ENCODE measurements at places on chromosomes 3 and 15.

- DNase-seq: no peak
Measured at GRCh38 chr3:120404876-120405275, 45.9 kb downstream of the FSTL1 start.

- DNase-seq: no peak
Measured at GRCh38 chr15:31337352-31338031, 10.9 kb downstream of the KLF13 start.

DNA sequence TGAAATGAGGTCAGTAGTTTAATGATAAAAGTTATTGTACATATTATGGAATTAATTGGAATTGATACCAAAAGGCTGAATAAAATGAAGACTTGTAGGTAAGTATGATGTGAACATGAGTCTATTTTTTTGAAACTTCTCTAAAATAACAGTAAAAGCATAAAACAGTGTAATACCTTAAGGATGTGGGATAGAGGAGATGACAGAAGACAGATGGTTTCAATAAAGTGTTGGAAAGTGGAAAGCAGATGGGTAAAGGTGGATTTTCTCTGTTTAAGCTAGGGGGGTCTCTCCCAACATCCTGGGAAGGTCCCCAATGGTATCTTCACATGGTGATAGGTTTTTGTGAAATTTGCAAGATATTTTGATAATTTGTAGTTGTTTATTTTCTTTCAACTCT, 41.6 kb downstream of the GMPS start:
- DNase-seq: no peak

DNA sequence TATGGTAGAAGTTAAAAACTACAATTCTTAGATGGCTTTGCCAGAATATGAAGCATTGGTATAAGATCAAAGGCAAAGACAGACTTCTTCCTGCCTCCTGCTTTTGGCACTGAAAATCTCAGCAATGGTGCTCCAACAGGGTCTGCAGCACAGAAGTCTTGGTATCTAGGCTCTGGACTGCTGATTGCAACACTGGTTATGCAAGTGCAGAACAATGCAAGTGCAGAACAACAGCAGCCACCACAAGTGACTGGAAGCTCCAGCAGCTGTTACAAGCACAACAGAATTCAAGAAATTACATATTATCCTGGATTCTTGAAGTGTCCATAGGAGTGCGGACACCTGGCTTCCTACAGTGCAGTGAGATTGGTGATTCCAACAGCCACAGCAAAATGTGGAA, 33.7 kb downstream of the ZBTB20 start:
- DNase-seq: no peak

- no peak for DNase-seq
Measured at GRCh38 chr15:34993412-34993811, 5.3 kb upstream of the ZNF770 start.

DNA sequence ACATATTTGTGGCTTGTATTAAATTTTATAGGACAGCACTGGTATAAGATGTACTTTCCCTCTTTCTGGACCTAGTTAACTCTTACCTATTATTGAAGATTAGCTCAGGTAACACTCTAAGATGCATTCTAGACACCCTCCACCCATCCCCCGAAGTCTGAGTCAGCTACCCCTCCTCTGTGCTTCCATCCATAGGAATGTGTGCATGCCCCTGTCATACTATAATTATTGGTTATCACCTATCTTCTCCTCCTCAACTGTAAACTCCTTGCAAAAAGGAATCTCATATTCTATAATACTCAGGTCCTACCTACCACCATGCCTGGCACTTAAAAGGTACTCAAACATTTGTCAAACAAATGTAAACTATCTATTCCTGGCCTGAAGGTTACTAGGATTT, 3.0 kb downstream of the PEAK1 start:
- no peak for DNase-seq

GRCh38 chr3:146134348-146135117, 26.5 kb downstream of the PLOD2 start:
- DNase-seq: no peak

- no peak for DNase-seq
Measured at GRCh38 chr3:32487781-32488473, 14.7 kb downstream of the CMTM6 start.

- DNase-seq: no peak
Measured at GRCh38 chr3:77539014-77539413, 499.1 kb downstream of the ROBO2 start.

GRCh38 chr3:61451841-61452240, 109.5 kb upstream of the PTPRG start:
- no peak for DNase-seq

GRCh38 chr3:127670229-127670559, 2.6 kb upstream of the ABTB1 start:
- no peak for DNase-seq

DNA sequence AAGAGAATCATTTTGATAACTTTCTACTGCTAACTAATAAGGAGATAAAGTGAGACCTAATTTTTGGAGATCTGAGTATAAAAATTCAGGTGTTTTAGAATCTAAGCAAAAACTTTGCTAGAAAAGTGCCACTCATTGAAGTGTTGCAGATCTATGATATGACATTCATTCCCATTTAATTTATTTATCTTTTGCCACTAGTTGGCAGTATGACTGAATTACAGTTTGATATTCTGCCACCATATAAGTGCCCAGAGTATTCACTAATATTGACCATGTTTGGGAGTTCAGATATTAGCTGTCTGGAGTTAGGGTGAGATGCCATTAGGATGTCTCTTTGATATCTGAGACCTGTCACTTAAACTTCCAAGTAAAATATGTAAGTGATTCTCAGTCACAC, 251.3 kb upstream of the GBE1 start:
- no peak for DNase-seq

DNA sequence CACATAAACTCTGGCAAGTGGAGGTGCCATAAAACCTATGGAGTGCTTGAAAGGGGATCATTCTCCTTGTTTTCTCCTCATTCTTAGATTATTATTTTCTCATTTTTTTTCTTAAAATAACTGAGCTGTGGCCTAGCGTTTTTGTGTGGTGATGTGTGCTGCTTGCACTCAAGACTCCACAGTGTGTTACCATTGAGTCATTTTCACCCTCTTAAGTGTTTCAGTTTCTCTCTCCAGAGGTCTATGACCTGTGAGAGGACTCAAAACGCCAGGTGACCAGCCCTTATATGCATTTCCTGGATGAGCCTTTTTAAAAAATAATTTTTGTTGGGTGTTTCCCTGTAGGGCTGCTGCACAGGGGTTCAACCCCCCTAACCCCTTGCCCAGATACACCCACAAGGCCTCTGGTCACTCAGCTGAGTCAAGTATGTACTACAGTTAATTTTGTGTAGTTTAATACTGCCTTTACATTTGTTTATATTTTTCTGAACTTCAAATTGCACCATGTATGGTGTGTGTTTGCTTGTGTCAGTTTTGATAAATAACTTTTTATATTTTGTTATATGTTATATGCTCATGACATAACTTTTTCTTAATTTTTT, 15.4 kb upstream of the BTLA start:
- DNase-seq: no peak

- no peak for DNase-seq
Measured at GRCh38 chr3:71244153-71244825, 339.2 kb downstream of the FOXP1 start.

DNA sequence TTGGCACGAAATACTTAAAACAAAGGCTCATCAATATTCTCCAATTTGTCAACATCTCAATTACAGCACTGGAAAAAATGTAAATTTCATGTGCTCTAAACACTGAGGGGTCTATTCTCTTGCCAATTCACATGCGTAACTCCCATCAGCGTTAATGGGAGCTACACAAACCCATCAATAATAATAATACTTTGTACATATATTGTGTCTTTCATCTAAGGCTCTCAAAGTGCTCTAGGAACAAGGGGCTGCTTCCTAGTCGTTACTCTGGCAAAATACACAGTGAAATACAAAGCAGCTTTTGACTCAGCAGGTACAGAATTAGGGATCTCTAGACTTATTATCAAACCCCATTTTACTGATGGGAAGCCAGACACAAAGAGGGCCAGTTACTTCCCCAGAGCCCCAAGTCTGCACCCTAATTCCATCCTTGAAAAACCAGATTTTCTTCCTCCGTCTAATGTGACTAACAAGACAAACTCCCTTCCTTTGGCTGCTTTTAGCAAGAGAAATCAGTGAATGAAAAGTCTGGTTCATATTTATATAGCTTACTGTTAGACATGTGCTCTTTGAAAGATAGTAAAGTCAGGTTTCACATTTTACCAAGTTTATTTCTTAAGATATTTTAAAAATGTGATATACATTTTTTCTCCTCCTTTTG, 20.0 kb downstream of the MEIS2 start:
- DNase-seq: no peak

- DNase-seq: no peak
Measured at GRCh38 chr3:112334691-112335433, 1.9 kb downstream of the CD200 start.

GRCh38 chr3:146262371-146263110, 11.6 kb upstream of the PLSCR4 start:
- no peak for DNase-seq

DNA sequence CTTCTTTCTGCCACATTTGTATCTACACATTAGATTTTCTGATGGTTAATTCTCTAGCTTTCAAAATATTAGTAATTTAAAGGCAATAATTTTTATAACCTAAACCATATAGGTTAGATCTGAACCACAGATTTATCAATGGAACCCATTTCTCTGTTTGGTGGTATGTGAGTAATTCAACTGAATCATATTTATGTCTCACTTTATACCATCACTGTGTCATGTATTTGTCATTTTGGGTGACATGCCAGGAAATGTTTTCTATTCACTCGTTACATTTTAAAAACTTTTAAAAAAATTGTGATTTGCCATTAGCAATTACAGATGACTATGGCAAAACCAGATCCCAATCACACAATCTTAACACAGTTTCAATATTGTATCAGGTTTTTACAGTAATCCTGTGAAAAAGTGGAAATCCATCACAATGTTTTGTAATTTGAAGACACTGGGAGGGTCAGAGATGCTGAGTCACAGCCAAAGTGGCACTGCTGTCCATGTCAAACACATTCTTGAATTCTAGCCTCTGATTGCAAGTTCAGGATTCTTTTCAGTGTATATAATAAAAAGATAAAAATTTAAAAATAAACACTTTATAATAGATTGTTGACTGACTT, 356.0 kb upstream of the RBMS3 start:
- DNase-seq: no peak

GRCh38 chr3:30518181-30518864, 88.1 kb upstream of the TGFBR2 start:
- no peak for DNase-seq

DNA sequence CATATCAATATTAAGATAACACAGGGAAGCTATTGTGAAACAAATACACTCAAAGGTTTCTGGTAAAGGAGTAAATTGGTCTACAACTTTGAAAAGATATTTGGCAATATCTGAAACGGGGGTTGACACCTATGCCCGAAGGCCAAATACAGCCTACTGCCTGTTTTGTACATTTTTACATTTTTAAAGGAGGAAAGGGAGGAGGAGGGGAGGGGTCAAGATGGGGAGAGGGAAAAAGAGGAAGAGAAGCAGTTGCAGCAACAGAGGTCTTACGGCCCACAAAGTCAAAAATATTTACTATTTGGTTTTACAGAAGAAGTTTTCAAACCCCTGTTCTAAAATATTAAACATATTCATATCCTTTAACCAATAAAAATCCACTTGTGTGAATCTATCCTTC, 94.2 kb downstream of the FMN1 start:
- DNase-seq: no peak

DNA sequence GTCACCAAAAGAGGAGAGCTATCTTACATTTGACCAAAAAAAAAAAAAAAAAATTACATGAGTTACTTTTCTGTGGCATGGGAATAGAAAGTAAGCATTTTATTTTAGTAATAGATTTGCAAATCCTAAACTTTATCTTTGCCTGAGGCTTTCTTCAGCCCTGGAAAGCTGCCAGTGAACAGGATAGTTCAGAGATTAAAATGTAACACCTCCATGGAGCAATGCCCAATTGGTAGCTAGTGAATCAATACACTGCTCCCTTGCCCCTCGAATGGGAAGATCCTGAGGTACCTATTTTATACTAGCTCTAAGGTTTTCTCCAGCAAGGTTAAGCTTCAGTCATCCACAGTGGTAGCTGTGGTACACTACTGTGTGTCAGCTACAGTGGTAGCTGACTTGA, 867.1 kb downstream of the NAALADL2 start:
- no peak for DNase-seq

- DNase-seq: no peak
Measured at GRCh38 chr3:124707656-124708062, 22.6 kb upstream of the UMPS start.

GRCh38 chr3:192875971-192876565, 41.6 kb downstream of the MB21D2 start:
- DNase-seq: no peak

- no peak for DNase-seq
Measured at GRCh38 chr3:99167071-99167470, 265.6 kb upstream of the DCBLD2 start.

DNA sequence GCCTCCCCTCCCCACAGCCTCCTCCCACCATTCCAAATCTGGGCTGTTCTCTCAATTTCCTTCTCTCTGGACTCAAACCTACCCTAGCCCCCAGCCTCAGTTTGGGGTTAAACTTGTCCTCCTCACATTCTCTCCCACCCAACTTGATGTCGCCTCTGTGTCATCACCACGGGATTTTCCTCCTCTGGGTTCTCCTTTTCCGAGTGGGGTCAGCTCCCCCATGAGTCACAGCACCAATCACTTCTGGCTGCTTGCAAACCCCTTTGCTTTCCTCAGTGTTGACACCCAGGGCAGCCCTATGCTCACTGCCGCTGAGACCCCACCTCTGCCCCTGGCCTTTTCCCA, 451 bp downstream of the CCR5AS start:
- DNase-seq: no peak

- DNase-seq: no peak
Measured at GRCh38 chr3:16794257-16794656, 90.5 kb upstream of the PLCL2 start.

DNA sequence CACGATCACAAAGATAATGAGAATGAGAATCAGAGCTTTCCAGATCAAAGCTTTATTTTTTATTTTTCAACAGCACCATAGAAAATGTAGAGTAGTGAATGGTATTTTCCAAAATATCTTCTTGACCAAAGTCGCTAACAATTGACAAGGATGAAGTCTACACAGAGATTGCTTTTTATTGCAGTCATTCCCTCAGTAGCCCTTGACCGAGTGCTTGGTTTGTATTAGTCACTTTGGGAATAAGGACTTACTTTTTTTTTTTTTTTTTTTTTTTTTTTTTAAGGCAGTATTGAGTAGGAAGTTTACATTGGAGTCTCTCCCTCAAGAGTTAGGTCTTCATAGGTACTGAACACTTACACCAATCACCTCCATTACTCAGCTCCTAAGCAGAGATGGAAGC, 39.8 kb downstream of the THRB start:
- no peak for DNase-seq

- no peak for DNase-seq
Measured at GRCh38 chr3:188822004-188822403, 349.8 kb upstream of the TPRG1 start.

DNA sequence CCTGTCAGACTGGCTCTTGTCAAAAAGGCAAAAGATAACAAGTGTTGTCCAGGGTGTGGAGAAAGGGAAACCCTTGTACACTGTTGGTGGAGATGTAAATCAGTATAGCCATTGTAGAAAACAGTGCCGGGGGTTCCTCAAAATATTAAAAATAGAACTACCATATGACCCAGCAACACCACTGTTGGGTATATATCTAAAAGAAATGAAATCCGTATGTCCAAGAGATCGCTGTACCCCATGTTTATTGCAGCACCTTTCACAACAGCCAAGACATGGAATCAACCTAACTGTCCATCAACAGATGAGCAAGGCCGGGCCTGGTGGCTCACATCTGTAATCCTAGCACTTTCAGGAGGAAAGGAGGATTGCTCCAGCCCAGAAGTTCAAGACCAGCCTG, 6.2 kb downstream of the CYFIP1 start:
- no peak for DNase-seq

- DNase-seq: no peak
Measured at GRCh38 chr15:69627548-69628158, 175.0 kb downstream of the RPLP1 start.

Data from stimulated activated CD8-positive, alpha-beta memory T cell treated with anti-CD3 and anti-CD28 coated beads, Interleukin-4, amount 100 ng/mL, for 1 hour (primary cell).